ENCODE measurements at places on chromosomes 16 and 17.

DNA sequence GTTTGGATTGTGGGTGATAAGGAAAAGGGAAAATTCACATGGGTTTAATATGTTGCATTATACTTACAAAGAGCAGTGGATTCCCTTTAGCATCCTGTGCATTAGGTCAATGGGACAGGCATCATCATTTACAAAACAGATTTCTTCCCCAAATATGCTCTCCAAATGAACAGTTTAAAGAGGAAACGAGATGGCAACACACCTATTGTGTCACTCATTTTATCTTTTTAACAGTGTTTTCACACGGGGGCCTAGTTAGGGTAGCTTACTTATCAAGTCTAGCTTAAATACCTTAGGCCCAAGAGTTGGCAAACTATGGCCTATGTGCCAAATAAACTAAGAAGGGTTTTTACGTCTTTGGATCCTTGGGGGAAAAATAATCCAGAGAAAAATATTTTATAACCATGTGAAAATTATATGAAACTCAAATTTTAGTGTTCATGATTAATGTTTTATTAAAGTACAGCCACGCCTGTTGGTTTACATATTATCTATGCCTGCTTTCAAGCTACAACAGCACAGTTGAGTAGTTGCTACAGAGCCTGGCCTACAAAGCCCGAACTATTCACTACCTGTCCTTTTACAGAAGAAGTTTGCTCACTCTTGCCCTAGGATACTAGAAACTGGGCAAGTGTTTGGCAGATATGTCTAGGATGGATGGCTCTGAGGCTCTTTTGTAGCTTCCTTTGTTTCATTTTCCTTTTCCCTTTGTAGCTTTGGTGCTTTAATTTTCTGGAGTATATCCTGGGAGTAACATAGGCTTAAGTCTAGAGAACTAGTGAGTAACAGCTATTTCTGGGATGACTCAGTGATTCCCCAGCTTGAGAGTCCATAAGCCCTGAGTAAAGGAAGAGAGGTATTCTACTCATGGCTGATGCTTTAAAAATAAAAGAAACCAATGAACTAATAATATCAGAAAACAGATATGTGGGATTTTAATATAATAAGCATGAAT is 12.4 kb downstream of the NUP93 start:
- no peak for DNase-seq

GRCh38 chr17:28549236-28550132 is 2.9 kb downstream of the UNC119 start:
- DNase-seq = no peak

DNA sequence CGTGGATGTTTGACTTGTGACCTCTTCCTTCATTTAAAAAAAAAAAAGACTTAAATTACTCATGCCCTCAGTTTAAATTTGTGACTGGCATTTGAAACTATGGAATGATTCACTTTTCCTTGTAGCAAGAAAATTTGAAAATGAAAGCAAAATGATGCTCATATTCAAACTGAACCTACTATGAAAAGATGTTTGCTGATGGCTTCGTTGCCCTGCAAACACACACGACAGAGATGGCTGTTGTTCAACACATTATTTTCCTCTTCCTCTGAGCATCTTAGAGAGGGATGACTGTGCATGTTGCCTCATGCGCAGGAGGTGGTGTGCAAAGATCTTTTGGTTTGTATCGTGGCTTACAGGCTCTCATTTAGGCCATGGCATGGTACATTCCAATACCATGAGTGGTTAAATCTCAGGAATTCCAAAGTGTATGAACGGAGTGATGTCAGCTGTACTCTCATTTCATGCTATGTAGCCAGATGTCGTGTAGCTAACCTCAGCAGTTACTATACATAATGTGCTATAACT is 164.5 kb downstream of the PRKCA start:
- no peak for DNase-seq

- DNase-seq = peak; percentile 87
These were observed 3.1 kb upstream of the TPPP3 start for GRCh38 chr16:67396159-67397035.

GRCh38 chr17:64335486-64335885 is 55.2 kb downstream of the PECAM1 start:
- no peak for DNase-seq

GRCh38 chr16:88505405-88506082 is 52.5 kb downstream of the ZFPM1 start:
- DNase-seq = peak; percentile 42

DNA sequence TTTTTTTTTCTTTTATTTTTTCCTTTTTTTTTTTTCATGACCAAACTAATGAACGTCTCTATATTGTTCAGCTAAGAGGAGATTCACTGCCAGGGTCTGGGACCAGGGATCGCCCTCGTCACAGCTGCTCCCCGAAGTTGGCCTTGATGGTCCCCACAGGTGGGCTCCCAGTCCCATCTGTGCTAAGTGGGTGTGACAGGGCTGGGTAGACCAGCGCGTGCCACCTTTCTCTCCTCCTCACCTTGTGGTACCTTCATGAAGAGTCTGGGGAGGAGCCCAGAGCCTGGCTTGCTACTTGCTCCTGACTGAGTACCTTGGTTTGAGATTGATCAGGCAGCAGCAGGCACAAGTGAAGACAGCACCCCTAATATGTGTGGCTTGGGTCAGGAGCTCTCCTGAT is 6.5 kb upstream of the FOXF1 start:
- DNase-seq = no peak

GRCh38 chr17:67526700-67527099 is 149.6 kb downstream of the PITPNC1 start:
- no peak for DNase-seq

- no peak for DNase-seq
These were observed 687 bp downstream of the SAP30BP start for GRCh38 chr17:75667825-75668224.

DNA sequence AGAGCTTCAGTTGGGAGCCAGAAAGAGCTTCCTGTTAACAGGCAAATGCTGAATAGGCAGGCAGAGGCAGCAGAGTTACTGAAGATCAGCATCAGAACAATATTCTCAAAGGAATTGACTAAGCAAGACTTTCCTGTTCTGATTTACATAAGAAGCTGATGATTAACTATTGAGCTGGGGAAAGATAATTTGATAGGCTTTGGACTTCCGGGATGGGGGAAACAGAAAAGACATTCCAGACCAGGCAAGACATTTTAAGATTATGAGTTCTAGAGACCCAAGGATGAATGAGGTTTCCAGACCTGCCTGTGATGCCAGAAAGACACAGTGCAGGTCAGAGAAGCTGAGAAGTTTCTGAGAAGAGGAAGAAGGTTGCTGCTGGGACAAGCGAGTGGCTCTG is at the start of gene CES5A:
TSS of gene CES5A (minus strand) at position 101 of the 400 bp plus-strand sequence. CDS start 152 bp downstream, outside the sequence.
- DNase-seq = no peak

GRCh38 chr17:3699951-3700350 is 4.0 kb upstream of the P2RX5 start:
- no peak for DNase-seq

- DNase-seq = no peak
These were observed 4.8 kb downstream of the TNP2 start for GRCh38 chr16:11264155-11264832.

DNA sequence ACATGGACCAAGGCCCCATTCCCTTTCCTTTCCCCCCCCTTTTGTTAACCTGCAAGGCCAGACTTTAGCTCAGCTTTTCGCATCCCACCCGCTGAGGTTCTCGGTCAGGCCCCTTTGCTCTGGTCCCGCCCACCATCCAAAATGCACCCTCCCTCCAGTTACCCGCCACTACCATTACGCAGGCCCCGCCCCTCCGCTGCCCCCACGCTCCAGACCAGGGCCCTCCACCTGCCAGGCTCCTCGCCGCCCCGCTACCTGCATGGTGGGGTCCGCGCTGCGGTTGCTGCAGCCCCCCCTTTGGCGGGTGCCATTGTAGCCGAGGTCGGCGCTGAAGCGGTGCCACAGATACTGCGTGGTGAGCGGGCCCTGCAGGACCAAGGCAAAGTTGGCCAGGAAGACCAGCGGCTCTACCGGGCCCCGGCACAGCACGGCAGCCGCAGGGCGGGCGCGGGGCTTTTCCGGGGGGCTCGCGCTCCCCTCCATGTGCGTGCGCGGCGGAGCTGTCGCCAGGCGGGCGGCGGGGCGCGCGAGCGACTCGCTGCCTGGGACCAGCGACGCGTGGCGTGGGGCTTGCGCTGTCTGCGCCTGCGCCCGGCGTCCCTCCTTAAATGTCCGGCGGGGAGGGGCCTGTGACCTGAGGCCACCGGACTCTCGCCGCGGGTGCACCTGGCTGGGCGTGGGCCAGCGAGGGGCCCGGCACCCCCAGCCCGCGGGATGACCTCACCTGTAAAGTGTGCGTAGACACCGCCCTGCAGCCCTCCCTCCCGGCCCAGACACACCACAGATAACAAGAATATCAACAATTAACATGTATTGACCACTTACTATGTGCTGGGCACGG is at the start of gene SLC46A1:
TSS of gene SLC46A1 (minus strand) at position 581 of the 841 bp plus-strand sequence. CDS start at position 483, 98 bp downstream.
- DNase-seq = peak; percentile 73

- DNase-seq = no peak
These were observed 21.9 kb downstream of the ACE start for GRCh38 chr17:63498626-63499195.

GRCh38 chr16:9177861-9178260 is 86.4 kb downstream of the HAPSTR1 start:
- DNase-seq = no peak

- no peak for DNase-seq
These were observed 75.8 kb upstream of the TRAP1 start for GRCh38 chr16:3793161-3793576.

DNA sequence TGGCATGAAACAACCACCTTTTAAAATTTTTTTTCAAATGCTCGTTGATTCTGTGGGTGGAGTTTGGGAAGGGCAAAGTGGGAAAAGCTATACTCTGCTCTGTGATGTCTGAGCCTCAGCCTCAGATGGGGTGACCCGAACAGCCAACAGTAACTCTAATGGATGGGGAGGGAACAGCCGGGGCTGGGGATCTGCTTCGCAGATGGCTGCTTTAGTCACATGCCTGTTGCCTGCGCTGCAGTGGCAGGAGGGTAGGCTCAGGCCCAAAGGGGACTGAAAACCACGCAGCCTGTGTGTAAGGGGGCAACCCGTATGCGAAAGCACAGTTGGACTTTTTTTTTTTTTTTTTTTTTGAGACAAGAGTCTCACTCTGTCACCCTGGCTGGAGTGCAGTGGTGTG is 14.9 kb upstream of the MAPK3 start:
- DNase-seq = no peak

DNA sequence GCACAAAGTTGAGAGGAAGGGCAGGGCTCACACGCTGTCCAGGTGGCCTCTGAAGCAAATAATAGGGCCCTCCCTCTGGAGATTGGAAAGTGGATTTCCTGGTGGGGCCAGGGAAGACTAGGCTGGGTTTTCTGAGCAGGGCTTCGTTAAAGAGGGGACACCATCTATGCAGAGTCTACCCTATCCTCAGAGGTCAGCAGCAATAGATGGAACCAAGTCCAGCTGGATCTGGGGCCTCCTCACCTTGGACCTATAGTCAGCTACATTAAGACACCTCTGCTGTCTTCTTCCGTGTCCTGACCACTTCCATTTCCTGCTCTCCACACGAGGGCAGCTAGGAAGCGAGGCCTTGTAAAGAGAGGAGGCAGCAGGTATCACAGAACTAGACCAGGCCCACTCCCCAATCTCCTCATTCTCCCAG is 14.7 kb upstream of the ST6GALNAC1 start:
- DNase-seq = no peak

DNA sequence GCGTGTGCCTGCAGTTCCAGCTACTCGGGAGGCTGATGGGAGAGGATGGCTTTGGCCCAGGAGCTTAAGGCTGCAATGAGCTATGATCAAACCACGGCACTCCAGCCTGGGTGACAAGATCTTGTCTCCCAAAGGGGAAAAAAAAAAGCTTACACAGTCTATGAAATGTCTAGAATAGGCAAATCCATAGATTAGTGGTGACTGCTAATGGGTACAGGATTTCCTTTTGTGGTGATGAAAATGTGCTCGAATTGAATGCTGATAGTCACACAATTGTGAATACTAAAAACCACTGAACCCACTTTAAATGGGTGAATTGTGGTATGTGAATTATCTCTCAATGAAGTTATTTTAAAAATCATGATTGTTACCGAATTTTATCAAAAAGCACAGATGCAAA is 14.9 kb downstream of the USP7 start:
- no peak for DNase-seq

- DNase-seq = peak; percentile 93
These were observed 6.1 kb downstream of the WDR81 start for GRCh38 chr17:1730326-1731193.

DNA sequence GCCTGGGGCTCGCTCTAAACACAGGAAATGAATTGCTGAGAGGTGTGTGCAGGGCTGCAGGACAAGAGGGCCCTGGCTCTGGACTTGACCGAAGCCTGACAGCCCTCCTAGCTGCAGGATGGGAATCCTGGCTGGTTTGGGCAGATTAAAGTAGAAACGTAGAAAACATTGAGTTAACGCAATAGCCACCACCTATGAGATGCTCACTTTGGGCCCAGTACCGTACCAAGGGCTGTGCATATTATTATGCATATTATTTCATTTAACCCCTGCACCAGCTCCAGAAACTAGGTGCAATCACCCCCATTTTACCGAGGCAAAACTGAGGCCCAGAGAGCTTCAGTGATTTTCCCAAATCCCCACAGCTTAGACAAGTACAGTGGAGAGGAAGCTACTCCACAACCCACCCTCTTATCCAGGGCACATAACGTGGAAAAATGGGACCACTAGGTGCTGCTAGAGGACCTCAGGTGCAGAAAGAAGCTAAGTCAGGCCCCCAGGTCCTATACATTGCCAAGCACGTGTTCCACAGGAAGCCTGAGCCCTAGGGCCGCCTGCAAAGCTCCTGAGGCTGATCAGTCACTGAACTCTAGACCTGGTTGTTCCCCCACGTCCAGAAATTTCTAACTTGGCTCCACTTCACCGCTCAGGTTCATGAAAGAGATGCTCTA is 79.2 kb downstream of the MYH11 start:
- no peak for DNase-seq

- DNase-seq = no peak
These were observed 19.1 kb downstream of the SMYD4 start for GRCh38 chr17:1810450-1811103.

GRCh38 chr17:50289991-50290702 is 15.9 kb downstream of the TMEM92 start:
- DNase-seq = peak; percentile 90

DNA sequence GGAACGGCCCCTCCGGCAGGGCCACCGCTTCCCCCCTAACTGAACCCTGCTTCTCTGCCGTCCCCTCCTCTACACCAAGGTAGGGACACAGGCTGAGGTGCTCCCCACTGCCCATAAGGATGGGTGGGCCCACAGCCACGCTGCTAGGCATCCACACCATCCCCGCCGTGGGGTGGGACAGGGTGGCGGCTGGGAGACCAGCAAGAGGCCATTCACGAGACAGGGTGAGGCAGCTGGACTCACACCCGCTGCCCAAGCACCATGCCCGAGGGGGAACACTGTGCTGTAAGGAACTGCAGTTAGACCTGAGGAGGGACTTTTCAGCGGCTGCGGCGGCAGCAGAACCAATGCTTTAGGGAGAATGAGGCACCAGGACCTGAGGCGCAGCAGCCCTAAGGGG is 47.5 kb upstream of the RRN3 start:
- DNase-seq = peak; percentile 72

DNA sequence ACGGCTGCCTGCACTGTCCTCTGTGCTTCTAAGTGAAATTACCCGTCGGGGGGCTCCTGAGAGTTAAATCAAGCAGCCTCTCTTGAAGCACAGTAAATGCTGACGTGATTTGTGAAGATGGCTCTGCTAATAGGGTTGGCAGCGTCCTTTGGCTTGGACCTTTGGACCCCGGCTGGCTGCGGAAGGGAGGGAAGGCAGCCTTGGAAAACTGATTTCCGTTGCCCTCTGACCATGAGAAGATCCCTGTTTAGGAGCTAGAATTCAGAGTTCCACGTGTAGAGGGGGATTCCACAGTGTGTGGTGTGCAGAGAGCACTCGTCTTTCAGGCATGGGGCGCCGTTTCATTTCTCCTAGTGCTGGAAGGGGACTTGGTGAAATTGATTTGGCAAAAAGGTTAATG is 640.8 kb downstream of the WWOX start:
- DNase-seq = no peak
